ENCODE measurements at places on chromosomes 12 and 14.

GRCh38 chr12:108414021-108414420, 74.9 kb upstream of the CMKLR1 start:
- DNase-seq, result no peak

GRCh38 chr12:42360747-42361403, 34.9 kb downstream of the PPHLN1 start:
- no peak for DNase-seq

DNA sequence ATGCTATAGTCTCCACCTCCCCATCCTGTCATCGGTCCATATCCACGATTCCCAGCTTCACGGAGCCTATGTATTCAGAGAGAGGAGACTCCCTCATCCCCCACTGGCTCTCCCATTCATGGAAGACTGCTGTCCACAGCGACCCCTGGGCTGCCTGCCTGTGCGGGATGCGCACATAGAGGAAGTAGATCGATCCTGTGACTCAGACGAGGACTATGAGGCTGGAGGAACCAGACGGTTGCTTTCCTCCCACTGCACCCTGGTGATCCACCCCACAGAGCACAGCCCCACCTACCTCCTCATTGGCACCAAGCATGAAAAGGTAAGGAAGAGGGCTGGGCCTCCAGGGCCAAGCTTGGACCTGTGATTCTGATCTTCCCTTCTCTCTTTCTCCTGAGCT, 24.4 kb downstream of the PIGH start:
- no peak for DNase-seq

DNA sequence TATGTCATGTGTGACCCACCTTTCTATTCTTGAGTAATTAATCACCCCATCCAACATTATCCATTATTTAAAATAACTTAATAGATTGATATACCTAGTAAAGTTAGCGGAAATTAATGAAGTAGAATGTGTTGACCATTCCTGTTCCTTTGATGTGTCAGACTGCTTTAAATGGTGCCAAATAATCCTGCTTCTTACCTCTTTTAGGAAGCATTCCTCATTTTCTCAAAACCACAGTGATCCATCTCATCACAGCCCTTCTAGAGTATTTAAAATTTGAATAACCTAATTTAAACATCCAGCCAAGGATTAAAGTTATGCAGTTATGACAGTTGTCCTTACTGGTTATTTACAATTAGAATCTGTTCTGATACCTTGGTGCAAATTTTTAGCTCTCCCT, 6.9 kb downstream of the MGAT4C start:
- no peak for DNase-seq

GRCh38 chr12:66188584-66189485, at the start of gene IRAK3:
Gene IRAK3 (plus strand): TSS chr12:66189214. CDS start chr12:66189300, 86 bp downstream.
- DNase-seq, result peak; percentile 37

GRCh38 chr12:32395026-32395425, 4.3 kb upstream of the FGD4 start:
- DNase-seq, result no peak

Data from NCI-H1092 (cell line).